ENCODE measurements at places on chromosomes 3 and 15.

DNA sequence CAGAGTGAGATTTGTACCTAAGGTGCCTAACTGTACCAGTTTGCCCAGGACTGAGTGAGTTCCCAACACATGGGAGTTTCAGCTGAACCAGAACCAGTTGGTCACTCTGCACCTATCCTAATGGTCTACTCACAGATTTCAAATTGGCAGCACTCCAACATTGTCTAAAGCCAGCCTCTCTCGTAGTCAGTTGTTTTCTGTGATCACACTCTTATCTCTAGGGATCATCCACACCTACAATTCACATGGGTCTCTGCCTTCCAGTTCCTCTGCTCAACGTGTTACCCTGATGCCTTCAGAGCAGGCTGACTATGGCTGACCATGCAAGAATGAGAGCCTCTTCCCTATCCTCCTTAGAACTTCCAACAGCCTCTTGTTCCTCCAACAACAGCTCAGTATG lies 624.8 kb downstream of the NTRK3 start:
- DNase-seq = no peak

GRCh38 chr15:23422946-23423708 lies 23.9 kb downstream of the GOLGA6L2 start:
- DNase-seq = no peak

DNA sequence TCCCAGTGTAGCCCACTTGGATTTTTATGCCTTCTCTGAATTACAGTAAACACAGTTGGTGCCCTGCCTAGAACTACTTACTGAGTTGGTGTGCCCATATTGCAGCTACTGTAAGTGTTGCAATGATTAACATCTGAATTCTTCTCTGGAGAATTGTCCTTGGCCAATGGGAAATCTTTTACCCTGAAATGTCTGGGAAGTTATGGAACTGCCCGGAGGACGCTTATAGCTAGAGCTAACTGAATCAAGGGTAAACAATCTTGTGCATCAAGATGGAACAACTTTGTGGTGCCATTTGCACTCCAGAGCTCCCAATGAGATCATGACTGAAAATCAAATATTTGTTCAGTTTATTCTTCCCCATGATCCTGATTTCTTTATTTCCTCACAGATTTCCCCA lies 246.7 kb upstream of the CBLB start:
- DNase-seq = no peak

DNA sequence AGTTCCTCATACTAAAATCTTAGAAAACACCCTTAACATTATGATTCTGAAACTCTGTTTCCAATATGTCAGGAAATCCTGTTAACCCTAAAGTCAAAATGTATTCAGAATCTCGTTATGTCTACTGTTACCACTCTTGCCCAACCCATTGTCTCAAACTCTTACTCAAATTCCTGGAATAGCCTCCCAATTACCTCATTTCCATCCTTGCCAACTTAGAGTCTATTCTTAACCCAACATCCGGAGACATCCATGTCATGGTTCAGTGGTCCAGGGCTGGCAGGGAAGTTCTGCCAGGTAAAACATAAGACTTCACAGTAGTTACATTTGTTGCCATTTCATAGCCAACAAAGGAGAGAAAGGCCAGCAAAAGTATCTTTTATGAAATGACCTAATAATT lies 593.9 kb downstream of the PYDC2 start:
- no peak for DNase-seq

DNA sequence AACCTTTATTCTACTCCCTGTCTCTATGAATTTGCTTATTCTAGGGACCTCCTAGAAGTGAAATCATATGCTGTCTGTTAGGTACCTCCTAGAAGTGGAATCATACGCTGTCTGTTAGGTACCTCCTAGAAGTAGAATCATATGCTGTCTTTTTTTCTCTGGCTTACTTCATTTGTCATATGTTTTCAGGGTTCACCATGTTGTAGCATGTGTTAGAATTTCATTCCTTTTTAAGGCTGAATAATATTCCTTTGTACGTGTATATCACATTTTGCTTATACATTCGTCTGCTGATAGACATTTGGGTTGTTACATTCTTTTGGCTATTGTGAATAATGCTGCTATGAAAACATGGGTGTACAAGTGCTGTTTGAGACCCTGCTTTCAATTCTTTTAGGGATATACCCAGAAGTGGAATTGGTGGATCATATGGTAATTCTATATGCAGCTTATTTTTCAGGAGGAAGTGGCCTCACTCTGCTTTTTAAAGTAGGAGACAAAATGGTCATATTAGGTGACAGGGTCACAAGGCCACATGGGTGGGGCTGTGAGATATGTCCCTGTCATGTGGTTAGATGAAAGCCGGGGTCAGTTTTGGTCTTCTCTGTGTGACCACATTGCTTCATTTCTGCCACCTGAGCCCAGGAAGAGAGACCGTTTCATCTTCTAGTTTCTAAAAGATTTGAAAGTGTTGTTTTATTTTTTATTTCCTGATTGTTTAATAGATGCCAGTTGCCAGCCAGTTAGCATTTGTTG lies 76.7 kb downstream of the FLNB start:
- DNase-seq = no peak

GRCh38 chr3:115838786-115839185 lies 215.5 kb downstream of the GAP43 start:
- no peak for DNase-seq

DNA sequence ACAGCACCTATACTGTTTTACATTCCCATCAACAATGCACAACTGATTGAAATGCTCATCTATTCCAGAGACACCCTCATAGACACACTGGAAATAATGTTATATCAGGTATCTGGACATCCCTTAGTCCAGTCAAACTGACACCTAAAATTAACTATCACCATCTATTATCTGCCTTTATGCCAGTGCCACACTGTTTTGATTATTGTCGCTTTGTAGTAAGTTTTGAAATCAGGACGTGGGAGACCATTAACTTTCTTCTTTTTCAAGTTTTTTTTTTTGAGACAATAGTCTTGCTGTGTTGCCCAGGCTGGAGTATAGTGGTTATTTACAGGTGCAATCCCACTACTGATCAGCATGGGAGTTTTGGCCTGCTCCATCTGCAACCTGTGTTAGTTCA lies 9.4 kb upstream of the KLHL40 start:
- no peak for DNase-seq

GRCh38 chr15:82730022-82730530 lies 20.4 kb upstream of the AP3B2 start:
- no peak for DNase-seq

DNA sequence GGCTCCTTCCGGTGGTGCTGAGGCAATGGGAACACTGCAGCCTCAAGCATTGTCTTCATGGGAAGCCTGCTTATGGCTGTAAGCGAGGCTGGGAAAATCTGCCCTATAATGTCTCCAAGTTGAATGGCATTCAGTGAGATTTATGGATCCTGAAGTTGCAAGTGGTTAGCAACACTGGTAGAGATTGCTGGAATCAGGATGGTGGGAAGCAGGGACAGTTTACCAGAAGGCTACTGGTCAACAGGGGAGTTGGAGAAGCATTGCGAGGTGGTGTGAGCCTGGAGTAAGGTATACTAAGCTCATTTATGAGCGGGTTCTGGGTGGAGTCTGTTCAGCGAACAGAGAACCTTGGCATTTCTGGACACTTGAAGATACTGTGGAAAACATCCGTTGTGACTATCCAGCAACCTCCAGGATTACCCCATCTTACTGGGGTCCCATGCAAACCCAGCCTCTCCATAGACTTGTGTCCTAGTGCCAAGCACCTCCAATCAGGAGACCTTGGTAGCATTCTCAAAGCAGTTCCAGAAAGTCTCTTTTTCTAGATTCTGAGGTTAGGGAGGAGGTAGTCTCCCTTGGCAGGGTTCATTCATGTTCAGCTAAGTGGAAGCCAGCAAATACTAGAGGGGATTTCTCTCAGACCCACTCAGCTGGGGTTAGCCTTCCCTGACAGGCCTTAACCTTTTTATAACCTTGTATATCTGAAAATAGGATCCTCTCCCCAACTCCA lies 7.3 kb downstream of the RPSA start:
- DNase-seq = no peak

DNA sequence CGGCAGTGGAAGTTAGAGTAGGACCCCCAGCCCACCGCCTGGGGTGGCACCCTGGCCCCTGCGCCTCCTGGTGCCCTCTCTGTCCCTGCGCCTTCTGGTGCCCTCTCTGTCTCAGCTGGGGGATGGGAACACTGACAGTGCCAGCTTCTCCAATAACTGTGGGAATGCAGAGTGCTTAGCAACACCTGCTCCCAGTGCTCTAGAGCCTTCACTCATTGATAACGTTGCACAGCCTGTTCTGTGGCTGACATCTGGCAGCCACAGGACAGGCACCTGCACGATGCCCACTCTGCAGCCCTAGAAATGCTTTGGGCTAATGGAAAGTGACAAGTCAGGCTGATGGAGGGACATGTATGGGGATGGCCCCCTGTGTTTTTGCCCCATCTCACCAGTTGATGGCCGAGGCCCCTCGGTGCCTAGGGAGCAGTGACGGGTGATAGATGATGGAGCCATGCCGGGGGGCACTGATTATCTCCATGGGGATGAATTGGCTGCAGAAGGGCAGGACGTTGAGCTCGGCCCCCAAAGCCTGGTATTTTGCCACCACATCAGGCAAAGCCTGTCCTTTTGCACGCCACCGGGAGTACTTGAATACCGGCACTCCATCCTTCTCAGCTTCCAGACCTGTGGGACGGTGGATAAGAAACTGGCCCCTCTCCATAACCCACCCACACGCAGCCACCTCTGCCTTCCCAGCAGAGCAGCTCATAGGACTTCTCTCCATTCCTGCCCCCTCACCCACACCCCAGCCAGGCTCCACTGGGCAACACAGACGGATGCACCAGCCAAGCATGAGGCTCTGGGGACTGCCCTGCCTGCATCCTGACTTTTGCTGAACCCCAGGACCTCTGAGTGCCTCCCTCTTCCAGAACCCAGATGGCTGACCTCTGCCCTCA lies 22.1 kb downstream of the ALDH1L1 start:
- DNase-seq = no peak

- DNase-seq = peak; percentile 47
Measured at GRCh38 chr3:58217209-58217811, 6.5 kb upstream of the DNASE1L3 start.

DNA sequence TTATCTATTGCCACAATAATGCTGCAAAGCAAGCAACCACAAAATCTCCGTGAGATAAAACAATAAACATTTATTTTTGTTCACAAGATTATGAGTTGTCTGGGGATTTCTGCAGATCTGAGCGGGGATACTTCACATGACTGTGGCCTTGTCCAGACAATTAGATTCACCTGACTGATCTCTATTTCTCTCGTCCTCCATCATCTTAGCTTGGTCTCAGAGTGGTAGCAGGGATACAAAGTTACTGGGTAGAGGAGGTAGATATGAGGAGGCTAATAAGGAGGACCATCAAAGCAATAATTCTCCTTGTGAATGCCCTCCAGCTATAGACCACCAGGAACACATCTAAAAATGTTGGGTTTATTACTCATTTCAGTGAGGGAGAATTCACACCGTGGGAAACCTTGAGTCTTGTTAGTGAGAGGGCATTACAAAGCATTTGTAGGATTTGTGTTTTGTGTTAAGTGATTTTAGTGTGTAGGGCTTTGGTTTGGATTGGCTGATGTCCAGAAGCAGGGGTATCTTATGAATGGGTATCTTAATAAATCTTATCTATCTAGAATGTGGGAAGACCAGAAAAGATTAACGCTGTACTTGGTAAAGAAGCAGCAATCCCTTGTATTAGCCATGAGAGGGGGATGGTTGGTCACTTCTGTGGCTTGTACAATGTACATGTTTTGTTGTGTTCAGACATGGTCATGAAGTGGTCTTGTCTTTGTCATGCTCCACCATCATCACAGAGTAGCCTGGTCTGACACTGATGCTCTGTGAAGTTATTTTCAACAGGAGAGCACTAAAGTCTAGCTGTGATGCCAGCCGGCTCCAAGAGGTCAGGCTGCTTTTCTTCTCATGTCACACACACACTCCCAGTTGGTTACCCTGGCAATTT lies 287.6 kb upstream of the STT3B start:
- no peak for DNase-seq

GRCh38 chr15:77410701-77411618 lies 8.9 kb downstream of the PEAK1 start:
- no peak for DNase-seq

DNA sequence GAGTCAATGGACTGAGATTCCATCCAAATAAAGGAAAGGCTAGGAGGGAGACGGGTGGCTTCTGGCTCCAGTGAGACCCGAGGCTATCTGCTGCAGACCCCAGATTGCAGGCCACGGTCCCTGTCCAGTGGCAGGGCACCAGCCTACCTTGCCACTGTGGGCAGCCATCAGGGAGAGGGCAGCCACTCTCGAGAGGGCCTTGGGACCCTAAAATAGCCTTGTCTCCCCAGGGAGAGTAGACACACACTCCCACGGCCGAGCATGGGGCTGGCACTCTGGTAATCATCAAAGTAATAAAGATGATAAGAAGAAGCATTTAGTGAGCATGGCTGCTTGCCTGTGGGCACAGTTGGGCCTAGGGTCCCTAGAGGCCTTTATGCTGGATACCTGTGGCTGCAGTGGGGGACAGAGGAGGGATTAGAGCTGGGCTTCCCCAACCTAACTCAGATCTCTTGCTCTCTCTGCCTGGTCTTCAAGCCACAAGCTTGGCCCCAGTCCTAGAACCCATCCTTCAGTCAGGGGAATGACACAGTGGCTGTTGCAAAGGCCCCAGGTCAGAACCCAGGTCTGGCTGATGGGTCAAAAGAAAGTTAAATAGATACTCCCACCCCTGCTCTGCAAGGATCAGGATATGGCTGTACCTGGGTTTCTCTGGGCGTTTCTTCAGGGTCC lies 9.2 kb upstream of the VIPR1 start:
- DNase-seq = no peak

GRCh38 chr3:188345223-188345622 lies 191.3 kb downstream of the LPP start:
- DNase-seq = no peak

DNA sequence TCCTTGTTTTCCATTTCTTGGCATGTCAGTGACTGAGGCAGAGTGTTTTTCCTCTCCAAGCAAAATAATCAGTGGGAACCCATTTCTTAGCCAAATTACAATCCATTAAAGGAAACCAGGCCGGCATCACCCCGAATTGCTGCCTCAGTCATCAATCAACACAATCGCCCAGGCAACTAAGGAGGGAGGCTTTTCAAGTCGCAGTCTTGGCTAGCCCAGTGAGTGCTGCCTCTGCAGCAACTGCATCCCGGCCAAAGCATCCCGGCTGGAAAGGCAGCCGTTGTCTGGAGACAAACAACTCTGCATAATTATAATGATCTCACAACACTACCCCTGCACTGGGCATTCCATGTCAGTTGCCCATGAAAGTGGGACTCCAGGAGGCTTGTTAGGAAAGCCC lies 213.5 kb upstream of the PRICKLE2 start:
- DNase-seq = no peak

- DNase-seq = no peak
Measured at GRCh38 chr3:141981084-141981483, 104.6 kb downstream of the ATP1B3 start.

- no peak for DNase-seq
Measured at GRCh38 chr15:87489456-87489855, 767.1 kb downstream of the NTRK3 start.

DNA sequence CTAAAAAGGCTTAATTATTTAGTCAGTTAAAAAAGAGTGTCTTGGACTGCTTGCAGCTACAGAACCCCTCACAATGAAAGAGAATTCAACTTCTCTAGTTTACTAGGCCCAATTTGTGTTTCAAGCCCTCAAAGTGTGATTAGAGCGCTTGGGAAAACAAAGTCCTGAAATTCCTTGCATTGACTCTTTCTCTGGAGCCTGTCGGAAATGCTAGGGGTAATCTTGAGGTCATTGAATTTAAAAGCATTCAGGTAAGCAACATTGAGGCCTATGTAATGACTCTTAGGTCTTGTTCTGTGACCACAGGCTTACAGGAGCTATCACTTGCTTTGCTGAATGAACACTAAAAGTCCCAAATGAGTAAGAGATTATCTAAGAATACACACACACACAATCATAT lies 186.0 kb downstream of the NLGN1 start:
- DNase-seq = no peak

GRCh38 chr15:25852027-25852426 lies 11.1 kb downstream of the ATP10A start:
- DNase-seq = no peak

Measured in activated T-cell treated with anti-CD3 and anti-CD28 coated beads for 48 hours (primary cell).